Ascending aorta (tissue), 2 donors: ENCODE measurements at places on chromosomes 1 and 21. TPM values are rescaled to one million over a fixed set of nuclear protein-coding genes. Genes with fewer than 3 reads are reported as not detected.
A peak's percentile ranks its signal among the peaks of the same experiment; 100 is the strongest.

Gene TNFRSF9
- not detected for total RNA-seq

DNA sequence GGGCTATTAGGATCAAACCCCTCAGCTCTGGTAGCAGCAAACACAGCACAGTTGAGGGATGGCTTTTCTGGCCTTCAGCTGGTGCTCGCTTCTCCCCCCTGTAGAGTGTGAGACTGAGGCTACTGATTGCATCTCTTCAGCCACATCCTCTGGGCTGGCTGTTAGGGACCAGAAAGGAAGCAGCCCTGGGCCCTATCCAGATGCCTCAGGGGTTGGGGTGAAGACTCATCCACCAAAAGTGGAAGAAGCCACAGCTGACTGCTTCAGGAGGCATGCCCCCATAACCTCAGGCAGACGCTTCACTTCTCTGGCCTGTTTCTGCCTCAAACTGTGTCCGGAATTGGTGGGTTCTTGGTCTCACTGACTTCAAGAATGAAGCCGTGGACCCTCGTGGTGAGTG lies 6.2 kb upstream of the TMEM200B start:
- no peak for DNase-seq

- no peak for DNase-seq
Observed at GRCh38 chr1:248857749-248858095, 1.2 kb downstream of the ZNF692 start.

DNA sequence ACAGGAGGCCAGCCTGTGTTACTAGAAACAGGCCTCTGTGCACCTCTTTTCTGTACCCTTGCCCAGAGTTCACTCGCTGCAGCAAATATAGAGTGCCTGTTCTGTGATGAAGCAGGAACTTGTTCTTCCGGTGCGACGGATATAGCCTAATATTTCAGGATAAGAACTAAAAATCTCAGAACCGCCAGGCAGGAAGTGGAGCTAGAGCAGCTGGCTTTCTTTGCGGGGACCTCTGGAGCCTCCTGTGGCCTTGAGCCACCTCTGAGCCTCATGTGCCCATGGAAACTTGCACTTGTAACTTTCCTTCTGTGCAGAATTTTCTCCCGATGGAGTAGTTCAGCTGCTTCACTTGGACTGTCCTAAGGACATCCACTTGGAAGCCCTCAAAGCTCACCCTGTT lies 44.5 kb upstream of the VAMP3 start:
- DNase-seq, result no peak

Gene CFAP107
- total RNA-seq, result not detected

DNA sequence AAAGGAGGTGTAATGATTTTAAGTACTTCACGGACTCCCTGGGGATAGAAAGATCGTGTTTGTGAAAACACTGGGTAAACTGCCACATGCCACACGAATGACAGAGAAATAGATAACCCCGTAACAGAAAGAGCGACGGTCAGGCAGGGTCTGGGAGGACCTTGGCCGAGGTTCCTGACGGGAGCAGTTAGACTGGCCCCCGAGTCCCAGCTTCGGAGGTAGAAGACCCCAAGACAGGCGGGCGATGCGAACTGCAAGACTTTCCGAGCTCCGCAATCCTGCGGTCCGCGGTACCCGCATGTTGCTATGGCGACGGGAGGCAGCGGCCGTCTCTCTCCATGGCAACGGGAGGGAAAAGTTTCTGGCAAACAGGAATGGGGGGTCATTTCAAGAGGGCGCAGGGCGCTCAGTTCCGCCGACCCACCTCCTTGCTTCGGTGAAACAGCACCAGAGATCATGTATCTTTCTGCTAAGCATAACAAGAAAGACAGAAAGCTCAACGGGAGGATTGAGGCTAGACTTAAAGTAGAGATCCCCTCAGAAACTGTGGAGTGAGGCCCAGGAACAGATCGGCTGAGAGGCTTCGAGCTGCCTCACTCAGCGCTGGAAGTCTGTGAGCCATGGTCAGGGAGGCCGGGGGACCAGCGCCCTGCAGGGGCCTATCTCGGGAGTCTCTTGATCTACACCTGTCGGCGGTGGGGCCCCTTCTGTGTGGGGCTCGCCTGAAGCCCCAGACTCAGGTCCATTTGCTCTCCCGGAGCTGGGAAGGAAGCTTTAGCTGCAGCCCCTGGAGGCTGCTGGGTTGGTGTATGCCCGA lies 685 bp upstream of the SYT6 start:
- DNase-seq, result no peak

Gene SERTAD4
- 4.0 TPM for total RNA-seq

Gene TTC22
- total RNA-seq, result not detected

- no peak for DNase-seq
Observed at GRCh38 chr1:111172463-111172862, 28.0 kb downstream of the DENND2D start.

- no peak for DNase-seq
Observed at GRCh38 chr1:243924588-243925349, 74.7 kb upstream of the AKT3 start.

Gene CNKSR1
- total RNA-seq, result not detected

DNA sequence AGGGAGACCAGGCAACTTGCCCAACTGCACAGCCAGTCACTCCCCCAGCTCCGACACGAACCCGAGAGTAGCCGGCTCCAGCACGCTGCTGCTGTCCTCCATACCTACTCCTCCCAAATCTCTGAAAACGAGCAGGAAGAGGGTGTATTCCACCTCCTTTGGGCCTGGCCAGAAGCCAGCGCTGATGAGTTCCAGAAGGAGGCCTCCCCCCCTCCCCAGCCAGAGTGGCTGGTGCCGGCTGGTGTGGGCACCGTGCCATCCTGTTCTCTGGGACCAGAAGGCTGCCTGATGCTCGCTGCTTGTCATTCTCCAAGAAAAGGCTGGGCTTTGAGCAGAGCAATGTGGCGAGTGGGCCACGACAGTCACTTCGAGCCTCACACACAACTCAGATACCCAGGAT lies 22.2 kb downstream of the KCNN3 start:
- DNase-seq, result no peak

Gene SLC44A3
- total RNA-seq, result not detected

DNA sequence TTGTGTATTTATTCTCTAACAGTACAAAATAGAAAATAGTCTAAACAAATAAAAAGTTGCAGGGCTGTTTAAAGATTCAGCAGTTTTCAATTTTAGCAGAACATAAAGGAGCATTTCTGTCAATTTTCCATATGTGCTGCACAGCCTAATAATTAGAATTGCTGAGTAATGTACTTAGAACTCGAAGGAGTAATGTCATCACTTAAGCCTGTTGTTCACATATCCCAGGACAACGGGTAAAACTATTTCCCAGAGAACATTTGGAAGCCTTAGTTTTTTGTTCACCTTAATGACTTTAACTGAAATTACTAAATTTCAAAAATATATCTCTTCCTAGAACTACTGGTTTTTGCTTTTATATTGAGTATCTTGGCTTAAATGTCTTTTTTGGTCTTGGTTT lies 81.6 kb downstream of the ZP4 start:
- no peak for DNase-seq

Gene OR6K3
- not detected for total RNA-seq

GRCh38 chr1:55635856-55636255 lies 420.7 kb upstream of the USP24 start:
- DNase-seq, result peak; percentile 80

Gene ZBTB8A
- total RNA-seq, result 2.2 TPM

GRCh38 chr1:31811605-31812004 lies 4.2 kb downstream of the SPOCD1 start:
- peak; percentile 52 for DNase-seq

DNA sequence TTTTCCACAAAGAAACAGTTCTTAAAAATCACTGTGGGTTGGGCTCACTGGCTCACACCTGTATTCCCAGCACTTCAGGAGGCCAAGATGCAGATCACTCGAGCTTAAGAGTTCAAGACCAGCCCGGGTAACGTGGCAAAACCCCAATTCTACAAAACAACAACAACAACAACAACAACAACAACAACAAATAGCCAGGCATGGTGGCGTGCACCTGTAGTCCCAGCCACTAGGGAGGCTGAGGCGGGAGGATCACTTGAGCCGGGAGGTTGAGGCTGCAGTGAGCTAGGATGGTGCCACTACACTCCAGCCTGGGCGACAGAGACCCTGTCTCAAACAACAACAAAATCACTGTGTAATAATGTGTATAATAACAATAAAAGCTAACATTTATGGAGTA lies 40.8 kb downstream of the CDCP2 start:
- DNase-seq, result no peak

Gene BCAN
- not detected for total RNA-seq

DNA sequence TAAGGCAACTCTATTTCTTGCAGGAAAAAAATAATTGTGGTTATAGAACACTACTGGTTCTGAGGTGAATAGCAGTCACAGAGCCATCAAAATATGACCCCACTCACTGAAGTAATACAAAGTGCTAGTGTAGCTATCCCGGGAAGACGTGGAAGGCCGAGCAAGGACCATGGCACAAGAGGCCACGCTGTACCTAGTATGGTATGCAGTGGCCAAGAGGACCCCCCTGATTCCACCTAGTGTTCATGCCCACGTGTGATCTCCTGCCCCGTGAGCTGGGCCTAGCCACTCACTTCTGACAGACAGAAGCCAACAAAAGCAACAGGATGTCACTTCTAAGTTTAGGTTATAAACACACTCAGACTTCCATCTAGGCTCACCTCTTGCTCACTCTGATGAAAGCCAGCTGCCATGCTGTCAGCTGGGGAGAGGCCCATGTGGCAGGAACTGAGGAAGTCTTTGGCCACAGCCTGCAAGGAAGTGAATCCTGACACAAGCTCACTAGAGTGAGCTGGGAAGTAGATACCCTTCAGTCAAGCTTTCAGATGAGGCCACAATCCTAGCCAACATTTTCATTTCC lies 21.7 kb upstream of the LSS start:
- DNase-seq, result no peak

Gene KAZN
- total RNA-seq, result 58.5 TPM

DNA sequence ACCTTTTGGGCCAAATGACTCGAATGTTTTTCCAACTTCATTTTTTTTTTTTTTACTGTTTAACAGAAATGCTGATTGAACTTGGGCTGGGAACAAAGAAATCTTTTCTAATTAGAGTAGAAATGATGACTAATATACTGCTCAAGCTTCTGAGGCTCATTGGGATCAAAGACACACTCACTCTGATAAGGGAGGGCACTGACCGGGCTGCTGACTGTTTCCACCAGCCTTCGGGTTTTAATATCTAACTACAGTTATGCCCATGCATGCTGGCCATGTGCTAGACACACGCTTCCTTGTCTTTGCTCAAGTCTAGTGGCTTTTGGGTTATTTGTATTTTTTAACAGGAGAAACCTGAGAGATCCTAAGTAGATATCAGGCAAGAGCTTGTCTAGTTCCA lies 16.8 kb downstream of the ZBTB18 start:
- no peak for DNase-seq

GRCh38 chr1:244212797-244213475 lies 161.9 kb downstream of the ZBTB18 start:
- no peak for DNase-seq

GRCh38 chr1:201702936-201703335 lies 126.0 kb upstream of the IPO9 start:
- DNase-seq, result no peak

Gene PADI1
- not detected for total RNA-seq

GRCh38 chr21:16086936-16087335 lies 357.2 kb downstream of the USP25 start:
- DNase-seq, result no peak

GRCh38 chr1:15033264-15033663 lies 120.3 kb upstream of the TMEM51 start:
- no peak for DNase-seq

GRCh38 chr1:201324821-201325677 lies 41.7 kb downstream of the PKP1 start:
- DNase-seq, result no peak

Gene SORT1
- 111 TPM for total RNA-seq

GRCh38 chr1:17538010-17538409 lies 1.5 kb upstream of the ARHGEF10L start:
- DNase-seq, result no peak

DNA sequence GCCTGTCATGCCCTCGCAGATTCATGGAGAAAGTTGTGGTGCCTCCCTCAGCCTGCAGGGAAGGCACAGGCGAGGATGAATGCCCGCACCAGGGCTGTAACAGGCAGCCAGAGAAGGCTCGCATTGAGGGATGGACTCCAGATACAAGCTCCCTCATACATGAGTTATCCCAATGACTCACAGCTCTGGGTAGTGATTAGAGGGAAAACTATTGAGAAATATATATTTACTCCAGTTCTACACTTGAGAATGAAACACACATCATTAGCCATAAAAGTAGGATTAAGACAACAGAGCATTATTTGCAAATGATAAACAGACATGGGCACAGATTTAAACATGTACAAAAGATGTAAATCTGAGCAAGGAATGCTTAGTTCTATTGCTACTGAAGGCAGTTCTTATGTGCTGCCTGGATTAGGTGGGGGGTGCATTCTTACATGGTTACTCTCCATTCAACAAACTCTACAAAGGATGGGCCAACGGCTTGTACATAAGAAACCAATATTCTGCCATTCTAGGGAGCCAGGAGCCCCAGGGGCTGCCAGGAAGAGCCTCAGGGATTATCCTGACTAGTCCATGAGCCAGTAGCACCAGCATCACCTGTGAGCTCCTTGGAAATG lies 97.9 kb downstream of the CSMD2 start:
- DNase-seq, result no peak

GRCh38 chr1:76336931-76337371 lies 262.4 kb downstream of the ST6GALNAC3 start:
- no peak for DNase-seq

DNA sequence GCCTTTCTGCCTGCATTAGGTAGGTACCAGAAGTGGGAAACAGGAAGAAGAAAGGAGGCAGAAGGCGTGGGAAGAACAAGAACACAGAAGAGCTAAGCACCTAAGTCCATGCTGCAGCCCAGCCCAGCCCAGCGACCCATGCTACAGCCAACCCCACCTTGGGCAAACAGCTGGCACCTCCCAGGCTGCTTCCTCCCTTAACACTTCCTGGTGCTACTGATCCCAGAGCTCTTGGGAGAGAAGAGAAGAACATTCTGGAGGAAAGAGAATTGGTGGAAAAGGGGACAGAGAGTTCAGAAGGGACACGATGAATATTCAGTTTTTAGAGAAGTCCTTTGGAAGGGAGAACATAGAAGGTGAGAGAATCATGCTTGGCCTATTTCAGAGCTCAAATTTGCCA lies 28.5 kb downstream of the PLEKHA6 start:
- no peak for DNase-seq

- no peak for DNase-seq
Observed at GRCh38 chr1:154318386-154318785, 2.5 kb upstream of the AQP10 start.

Gene ERICH3
- total RNA-seq, result not detected

Gene GJA5
- total RNA-seq, result 49.7 TPM

- DNase-seq, result no peak
Observed at GRCh38 chr1:238568735-238569134, 678.0 kb upstream of the ZP4 start.

Gene TMEM269
- not detected for total RNA-seq

DNA sequence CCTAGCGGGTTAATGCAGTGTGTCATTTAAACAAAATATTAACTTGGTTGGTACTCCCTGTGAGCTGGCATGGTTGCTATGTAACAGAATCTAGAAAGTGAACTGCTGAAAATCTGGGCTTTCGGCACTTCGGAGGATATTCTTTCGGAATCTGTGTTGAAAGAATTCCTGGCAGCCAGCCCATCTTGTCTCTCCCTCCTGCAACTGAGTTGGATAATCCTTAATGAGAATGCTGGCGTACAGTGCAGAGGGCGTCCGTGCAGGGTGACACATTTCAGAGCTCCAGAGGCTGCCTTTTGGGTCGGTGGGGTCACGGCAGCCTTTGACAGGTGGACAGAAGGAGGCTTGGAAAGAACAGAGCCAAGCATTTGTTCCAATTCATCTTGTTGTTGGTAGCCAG lies 3.7 kb downstream of the KAZN start:
- peak; percentile 66 for DNase-seq

GRCh38 chr1:55694310-55694801 lies 479.2 kb upstream of the USP24 start:
- no peak for DNase-seq
